HFFc6 (cell line): ENCODE measurements at places on chromosomes 11 and 22. TPM values are rescaled to one million over a fixed set of nuclear protein-coding genes. Genes with fewer than 3 reads are reported as not detected.

DNA sequence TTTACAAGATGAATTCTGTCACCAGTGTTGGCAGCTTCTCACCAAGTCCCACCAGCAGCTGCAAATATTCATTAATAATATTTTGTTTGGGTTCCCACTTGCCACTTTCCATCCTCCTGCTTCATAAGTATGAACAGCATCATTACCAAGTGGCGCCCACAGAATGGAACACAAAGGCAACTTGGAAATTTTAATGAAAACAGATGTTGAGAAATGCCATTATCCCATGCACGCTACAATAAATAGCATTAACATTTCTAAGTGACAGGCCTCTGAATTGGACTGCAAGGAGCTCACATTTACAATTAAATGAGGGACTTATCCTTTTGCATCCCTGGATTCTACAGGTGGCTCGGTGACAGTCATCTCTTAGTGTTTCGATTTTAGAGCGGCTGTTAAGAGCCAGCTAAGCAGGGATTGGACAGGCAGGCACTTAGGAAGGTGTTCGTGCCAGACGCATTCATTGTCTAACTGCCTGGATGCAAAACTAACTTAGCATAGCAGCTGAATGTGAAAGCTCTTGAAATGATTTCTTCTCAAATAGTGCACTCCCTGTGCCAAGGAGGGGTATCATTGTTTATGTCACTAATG, 170.3 kb downstream of the KIRREL3 start:
- no peak overlapping the region for H3K4me3 ChIP-seq
- peaks cover 41% of the 10 kb centered on the region for H3K4me1 ChIP-seq
- DNase-seq = no peak
- H3K27ac ChIP-seq = no peak overlapping the region
- H3K27me3 ChIP-seq = peaks cover 4% of the 10 kb centered on the region

GRCh38 chr11:117915672-117916235, 13.4 kb downstream of the TMPRSS13 start:
- no peak for DNase-seq
- no peak overlapping the region for H3K27ac ChIP-seq

DNA sequence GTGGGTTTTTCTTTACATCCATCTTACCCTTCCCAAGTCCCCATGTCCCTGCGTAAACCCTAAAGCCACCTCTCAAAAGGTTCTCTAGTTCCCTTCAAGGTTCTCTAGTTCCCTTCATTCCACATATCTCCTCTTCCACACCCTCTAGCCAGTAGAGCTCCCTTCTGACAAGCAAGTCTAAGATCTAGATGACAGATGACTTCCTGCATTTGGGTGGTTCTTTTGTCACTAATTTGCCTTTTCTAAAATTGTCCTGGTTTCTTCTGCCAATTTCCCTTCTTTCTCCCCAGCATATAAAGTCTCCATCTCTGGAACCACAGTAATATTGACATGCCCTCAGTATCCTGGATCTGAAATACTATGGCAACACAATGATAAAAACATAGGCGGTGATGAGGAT, 7.8 kb downstream of the CD3E start:
- H3K27me3 ChIP-seq = peaks cover 37% of the 10 kb centered on the region
- no peak for DNase-seq
- H3K4me1 ChIP-seq = peaks cover 13% of the 10 kb centered on the region
- H3K4me3 ChIP-seq = no peak overlapping the region
- no peaks in the 10 kb centered on the region for H3K36me3 ChIP-seq

- peak overlapping the region; percentile 90 for H3K4me3 ChIP-seq
- no peaks in the 10 kb centered on the region; the same call in 1 of the 2 replicates for H3K27me3 ChIP-seq
- H3K36me3 ChIP-seq = peaks cover 9% of the 10 kb centered on the region; the same call in 1 of the 2 replicates
- H3K4me1 ChIP-seq = peaks cover 13% of the 10 kb centered on the region
Observed at GRCh38 chr11:450809-451451, 851 bp downstream of the PTDSS2 start.

Gene GRIK4
- total RNA-seq = not detected in 3 replicates

DNA sequence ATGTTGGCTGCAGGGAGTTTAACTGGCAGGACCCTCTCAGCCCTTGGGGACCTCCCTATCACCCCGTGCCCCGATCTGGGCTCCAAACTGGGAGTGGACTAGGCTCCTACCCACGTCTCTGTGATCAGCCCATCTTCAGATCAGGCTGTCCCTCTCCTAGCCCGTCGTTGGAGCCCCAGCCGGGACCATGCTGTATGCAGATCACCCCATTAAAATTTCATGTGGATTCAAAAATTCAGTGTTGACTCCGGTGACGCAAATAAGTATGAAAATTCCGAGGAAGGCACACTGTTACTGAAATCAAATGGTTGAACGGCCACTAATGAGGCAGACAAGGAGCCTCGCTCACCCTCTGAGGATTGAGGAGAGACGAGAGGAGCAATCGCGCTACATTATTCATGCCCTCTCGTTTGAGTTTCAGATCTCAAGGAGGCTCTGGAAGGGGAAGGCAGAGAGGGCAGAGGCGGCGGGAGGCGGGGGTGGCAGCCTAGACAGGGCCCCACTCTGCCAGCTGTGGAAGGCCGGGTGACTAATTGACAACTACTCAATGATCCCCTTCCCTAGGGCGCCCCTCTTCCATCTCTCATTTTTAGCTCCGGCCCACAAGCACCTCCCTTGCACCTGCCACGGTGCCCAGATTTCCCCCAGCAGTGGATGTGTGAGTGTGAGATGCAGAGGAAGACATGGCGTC, 255.4 kb downstream of the MIAT start:
- H3K4me1 ChIP-seq = no peaks in the 10 kb centered on the region
- H3K27me3 ChIP-seq = peaks cover 47% of the 10 kb centered on the region
- H3K36me3 ChIP-seq = no peaks in the 10 kb centered on the region
- no peak overlapping the region for H3K4me3 ChIP-seq
- no peak overlapping the region for H3K27ac ChIP-seq

Gene TUBA8
- total RNA-seq = 0.18 to 0.43 TPM in 2 of 3 replicates, not detected in the other

- H3K36me3 ChIP-seq = peaks cover 42% of the 10 kb centered on the region
- H3K4me3 ChIP-seq = peak overlapping the region; percentile 62
- H3K27ac ChIP-seq = peak overlapping the region; percentile 86
- H3K27me3 ChIP-seq = no peaks in the 10 kb centered on the region; the same call in 1 of the 2 replicates
- peaks cover 89% of the 10 kb centered on the region for H3K4me1 ChIP-seq
- DNase-seq = peak; percentile 18
Observed at GRCh38 chr11:74138021-74138420, 32.8 kb downstream of the C2CD3 start.

GRCh38 chr22:45999379-45999971, 22.5 kb upstream of the WNT7B start:
- H3K36me3 ChIP-seq = no peaks in the 10 kb centered on the region
- H3K27ac ChIP-seq = no peak overlapping the region
- peaks cover 61% of the 10 kb centered on the region for H3K4me1 ChIP-seq
- DNase-seq = no peak

DNA sequence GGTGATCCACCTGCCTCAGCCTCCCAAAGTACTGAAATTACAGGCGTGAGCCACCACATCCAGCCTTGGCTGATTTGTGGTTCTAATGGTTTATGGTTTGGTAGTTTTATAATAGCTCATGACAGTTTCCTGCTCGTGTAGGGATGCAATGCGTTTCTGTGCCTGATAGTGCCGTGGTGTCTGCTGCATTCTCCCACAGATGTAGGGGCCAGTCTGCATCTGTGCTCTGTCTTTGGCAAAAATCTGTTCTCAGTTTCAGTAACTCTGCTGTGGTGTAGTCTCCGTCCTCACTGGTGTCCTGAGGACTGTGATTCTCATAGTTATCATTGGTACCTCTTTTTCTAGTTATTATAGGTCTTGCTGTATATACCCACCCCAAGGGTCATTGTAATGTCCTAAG, 16.3 kb downstream of the ST14 start:
- DNase-seq = no peak
- peaks cover 6% of the 10 kb centered on the region; the same call in 1 of the 2 replicates for H3K4me1 ChIP-seq
- H3K27me3 ChIP-seq = peaks cover 34% of the 10 kb centered on the region
- H3K36me3 ChIP-seq = peaks cover 9% of the 10 kb centered on the region

Gene OR8D4
- total RNA-seq = not detected in 2 replicates

DNA sequence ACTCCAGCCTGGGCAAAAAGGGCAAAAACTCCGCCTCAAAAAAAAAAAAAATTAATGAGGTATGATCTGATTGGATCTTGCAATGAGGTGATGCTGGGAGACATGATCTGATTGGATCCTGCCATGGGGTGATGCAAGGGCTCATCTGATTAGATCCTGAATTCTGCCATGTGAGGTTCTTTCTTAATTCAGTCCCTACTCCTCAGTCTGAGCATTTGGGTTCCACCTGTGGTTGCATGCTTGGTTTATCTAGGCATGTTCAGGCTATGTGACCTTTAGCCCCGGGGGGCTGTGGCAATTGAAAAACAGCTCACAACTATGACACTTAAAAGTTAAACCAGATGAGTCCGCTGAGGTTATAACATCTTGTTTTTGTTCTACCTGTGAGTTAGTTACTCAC, 4.8 kb upstream of the TRIM6 start:
- H3K4me3 ChIP-seq = no peak overlapping the region
- H3K27me3 ChIP-seq = peaks cover 3% of the 10 kb centered on the region
- H3K27ac ChIP-seq = no peak overlapping the region
- peaks cover 13% of the 10 kb centered on the region for H3K4me1 ChIP-seq
- H3K36me3 ChIP-seq = peaks cover 9% of the 10 kb centered on the region

DNA sequence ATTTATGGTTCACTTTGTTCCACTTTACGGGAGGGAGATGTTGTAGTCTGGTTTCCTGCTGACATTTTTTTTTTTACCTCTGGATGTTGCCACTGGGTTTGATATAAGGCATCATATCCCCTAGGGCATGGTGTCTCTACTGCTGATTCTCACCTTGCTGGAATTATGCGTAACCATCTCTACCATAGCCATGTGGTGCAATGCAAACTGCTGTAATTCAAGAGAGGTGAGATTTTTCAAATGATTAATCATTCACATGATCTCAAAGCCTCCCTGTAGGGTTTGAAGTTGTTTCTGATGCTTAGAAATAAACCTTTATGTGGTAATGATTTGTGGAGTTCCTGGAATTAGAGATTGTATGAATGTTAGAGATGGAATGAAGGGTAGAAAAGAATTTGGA, 13.0 kb downstream of the MS4A3 start:
- no peak overlapping the region for H3K4me3 ChIP-seq
- H3K27me3 ChIP-seq = no peaks in the 10 kb centered on the region
- no peak for DNase-seq
- H3K27ac ChIP-seq = no peak overlapping the region

GRCh38 chr11:18236664-18237356, at the start of gene SAA4:
Gene SAA4, minus strand, starts transcription at chr11:18236802. Its CDS starts 876 bp downstream, at chr11:18235926.
- DNase-seq = no peak
- H3K27ac ChIP-seq = no peak within 1 kb of the TSS
- no peak within 1 kb of the TSS for H3K4me3 ChIP-seq
- H3K4me1 ChIP-seq = peaks cover 6% of the 10 kb centered on the region; the same call in 1 of the 2 replicates
- no peaks in the 10 kb centered on the region for H3K36me3 ChIP-seq

GRCh38 chr22:22527312-22527711, 7.2 kb upstream of the ZNF280A start:
- no peaks in the 10 kb centered on the region for H3K36me3 ChIP-seq
- H3K27me3 ChIP-seq = peaks cover 1% of the 10 kb centered on the region
- no peak overlapping the region for H3K4me3 ChIP-seq
- DNase-seq = no peak
- no peaks in the 10 kb centered on the region for H3K4me1 ChIP-seq
